ENCODE measurements at places on chromosomes 4 and X.
A peak's percentile ranks its signal among the peaks of the same experiment; 100 is the strongest.

DNA sequence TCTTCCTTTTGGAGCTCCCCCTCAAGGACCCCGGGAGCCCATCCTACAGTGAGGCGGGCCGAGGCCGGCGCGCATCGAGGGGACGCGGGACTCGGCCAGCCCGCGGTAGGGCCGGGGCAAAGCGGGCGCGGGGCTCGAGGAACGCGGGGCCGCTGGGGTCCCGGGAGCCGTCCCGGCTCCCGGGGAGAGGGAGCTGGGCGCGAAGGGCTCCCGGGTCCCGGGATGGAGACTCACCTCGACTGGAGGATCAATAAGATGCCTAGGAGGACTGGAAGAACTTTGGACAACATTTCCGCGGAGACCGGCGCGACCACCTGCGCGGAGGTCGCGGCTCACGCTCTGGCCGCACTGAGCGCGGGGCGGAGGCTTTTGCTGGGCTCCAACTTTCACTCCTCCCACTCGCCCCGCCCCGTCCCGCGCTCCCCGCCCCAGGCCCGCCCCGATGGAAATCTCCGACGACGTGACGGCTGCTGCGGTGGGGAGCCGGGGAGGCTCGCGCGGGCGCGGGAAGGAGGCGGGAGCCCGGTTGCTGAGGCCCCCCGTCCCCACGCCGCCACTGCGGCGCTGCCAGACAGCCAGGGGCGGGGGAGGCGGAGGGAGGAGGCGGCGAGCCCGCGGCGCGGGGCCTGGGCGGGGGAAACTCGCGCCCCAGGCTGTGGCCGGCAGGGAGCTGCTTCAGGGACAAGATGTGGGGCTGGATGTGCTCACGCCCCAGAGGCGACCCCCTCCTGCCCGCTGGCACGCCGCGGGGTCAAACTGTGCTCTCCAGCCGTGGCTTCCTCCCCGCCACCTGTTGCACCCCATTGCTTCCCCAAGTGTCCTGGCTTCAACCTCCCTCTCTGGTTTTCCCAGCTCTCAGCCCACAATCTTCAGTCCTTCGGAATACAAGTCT is at the start of gene GABRE:
GABRE (minus strand) TSS at position 341 of the 892 bp plus-strand sequence; CDS start at position 290, 51 bp downstream.
- DNase-seq: peak; percentile 78

- DNase-seq: no peak
These were observed 36.5 kb downstream of the AFF2 start for GRCh38 chrX:148536961-148537360.

GRCh38 chr4:177761692-177762091 is 319.5 kb upstream of the AGA start:
- no peak for DNase-seq

- no peak for DNase-seq
These were observed 2.8 kb downstream of the PSAPL1 start for GRCh38 chr4:7431696-7432530.

DNA sequence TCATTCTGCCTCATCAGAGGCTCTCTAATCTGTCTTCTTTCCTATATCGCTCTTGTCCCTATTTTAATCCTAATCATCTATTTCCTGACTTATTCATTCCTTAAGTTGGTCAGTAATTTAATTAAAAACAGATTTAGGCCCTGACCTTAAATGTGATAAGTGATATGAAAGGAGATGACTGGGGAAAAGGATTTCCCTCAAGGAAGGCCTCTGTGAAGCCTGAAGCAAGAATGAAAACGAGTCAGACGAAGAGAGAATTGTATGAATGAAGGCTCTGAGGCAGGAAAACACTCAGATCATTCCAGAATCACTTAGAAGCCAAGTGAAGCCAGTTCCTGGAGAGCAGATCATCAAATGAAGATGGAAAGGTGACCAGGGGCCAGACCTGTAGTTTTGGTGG is 22.1 kb downstream of the PKD2 start:
- DNase-seq: no peak

DNA sequence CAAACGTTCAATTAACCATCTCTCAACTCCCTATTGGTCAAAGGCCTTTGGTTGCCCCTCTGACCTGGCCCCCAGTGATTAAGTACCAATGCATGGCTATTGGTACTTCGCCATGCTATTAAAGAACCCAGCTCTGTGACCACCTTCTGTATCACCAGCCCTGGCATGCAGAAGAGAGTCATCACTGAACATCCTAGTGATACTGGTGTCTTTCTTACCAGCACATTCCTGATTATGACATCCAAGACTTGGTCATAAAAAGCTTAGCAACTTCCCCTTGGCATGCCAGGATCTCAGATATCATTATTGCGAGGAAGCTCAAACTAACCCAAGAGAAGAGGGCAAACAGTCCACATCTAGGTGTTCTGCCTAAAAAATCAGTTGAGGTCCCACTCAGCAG is 122.3 kb upstream of the OTUD4 start:
- DNase-seq: no peak

DNA sequence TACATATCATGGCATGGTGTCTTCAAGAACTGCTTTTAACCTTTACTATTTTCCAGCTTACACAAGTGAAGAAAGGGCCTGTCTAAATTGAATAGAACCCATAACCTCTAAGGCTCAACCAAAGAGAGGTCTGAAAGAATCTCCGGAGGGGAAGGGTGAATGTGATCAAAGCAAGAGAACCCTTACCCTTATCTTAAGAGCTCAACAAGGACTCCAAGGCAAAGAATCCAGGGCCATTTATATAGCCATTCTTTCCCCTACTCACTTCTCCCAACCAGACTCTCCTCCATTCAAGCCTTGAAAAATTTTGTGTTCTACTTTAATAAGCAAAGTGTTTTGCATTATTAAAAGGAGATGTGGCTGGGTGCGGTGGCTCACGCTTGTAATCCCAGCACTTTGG is 118.7 kb downstream of the SH3RF1 start:
- no peak for DNase-seq

DNA sequence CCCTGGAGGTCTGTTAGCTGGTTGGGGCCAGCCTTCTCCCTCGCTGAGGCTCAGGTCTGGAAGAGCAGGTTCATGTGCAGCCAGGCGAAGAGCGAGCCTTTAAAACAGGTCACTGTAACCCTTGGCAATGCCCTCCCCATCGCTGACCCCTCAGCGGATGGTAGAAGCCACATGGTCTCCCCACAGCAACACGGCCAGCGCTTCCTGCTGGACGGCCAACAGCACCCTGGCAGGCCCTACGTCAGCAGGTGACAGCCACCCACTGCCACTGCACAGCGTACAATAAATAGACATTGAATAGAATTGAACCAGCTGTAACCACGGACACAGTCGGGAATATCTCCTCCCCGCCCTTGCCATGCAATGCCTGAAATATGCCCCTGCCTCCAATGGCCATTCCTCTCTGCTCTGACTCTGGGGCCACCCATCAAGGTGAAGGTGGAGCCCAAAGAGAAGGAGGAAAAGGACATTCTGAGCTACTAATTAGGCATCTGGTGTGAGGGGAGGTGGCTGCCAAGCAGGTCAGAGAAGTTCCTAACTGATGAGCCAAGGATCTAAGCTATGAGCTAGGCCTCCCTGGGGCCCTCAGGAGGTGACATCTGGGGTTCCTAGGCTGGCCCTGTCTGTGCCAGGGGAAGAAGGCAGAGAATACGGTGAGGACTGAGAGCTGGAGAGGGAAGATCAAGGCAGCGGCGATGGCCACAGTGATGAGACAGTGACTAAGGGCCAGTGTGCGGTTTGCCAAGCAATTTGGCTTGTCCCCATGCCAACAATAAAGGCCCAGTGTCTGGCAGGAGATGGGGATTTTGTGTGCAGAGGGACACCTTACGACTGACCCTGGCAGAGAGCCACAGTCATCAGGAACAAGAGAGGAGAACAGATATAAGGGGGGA is 202.3 kb downstream of the BCOR start:
- DNase-seq: no peak

- no peak for DNase-seq
These were observed 69.3 kb upstream of the PDE5A start for GRCh38 chr4:119697887-119698393.

- DNase-seq: no peak
These were observed 192.3 kb upstream of the NR3C2 start for GRCh38 chr4:148634476-148634875.

DNA sequence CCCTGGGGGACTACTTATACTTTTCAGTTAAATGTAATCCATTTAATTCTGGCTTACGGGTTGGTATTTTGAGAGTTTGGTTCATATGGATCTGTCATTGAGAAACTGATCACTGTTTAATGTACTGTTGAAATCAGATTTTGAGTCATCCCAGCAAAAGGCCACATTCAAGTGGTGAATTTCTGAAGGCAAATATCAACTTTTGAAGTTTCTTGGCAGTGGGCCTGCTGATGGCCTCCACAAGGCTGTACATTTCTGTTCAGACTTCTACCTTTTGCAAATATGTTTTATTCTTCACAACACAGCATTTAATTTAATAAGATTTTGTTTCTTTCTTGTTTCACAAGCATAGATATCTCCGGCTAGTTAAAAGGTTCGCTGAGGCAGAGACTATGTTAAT is 138.7 kb downstream of the PDGFC start:
- DNase-seq: no peak

- DNase-seq: no peak
These were observed 12.1 kb downstream of the ARMCX6 start for GRCh38 chrX:101605728-101606127.

GRCh38 chrX:82813671-82814078 is 694.4 kb upstream of the POU3F4 start:
- DNase-seq: no peak

- no peak for DNase-seq
These were observed 777.6 kb upstream of the DIAPH2 start for GRCh38 chrX:95907081-95907480.

- no peak for DNase-seq
These were observed 67.9 kb upstream of the CAPN6 start for GRCh38 chrX:111338095-111338698.

- DNase-seq: no peak
These were observed 7.5 kb upstream of the SPINK2 start for GRCh38 chr4:56828784-56829535.

DNA sequence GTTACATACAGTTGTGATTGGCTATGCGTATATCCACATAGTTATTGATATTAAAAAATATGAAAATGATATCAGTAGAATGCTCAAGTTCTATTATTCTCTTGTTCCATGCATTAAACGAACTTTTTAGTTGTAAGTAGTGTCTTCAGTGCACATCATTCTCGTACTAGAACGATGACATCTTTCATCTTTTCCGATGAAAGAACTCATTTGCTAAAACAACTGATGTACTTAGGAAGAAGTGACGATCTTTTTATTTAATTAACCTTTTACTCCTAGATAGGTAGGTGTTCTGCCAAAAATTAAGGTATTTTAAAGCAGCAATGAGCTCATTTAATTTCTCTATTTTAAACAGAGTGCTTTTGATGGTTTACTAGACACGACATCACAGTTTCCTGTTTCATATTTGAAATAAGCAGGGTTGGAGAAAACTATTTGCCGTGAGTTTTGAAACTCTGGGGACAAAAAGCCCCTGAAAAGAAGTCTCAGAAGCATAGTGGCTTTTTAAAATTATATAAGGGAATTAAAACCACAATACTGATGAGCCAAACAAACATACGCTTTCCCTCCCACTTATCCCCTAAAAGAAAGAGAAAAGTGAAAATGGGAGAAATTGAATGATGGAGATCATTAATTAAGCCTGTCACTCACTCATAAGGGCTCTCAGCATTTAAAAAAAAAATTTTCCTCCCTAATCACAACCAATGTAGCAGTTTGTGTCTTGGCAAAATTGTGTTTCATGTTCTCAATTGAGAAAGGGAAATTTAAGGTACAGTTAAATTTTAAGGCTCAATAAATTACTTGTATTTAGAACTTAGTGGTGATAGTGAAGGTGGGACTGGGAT is 25.6 kb downstream of the SPRY1 start:
- no peak for DNase-seq

DNA sequence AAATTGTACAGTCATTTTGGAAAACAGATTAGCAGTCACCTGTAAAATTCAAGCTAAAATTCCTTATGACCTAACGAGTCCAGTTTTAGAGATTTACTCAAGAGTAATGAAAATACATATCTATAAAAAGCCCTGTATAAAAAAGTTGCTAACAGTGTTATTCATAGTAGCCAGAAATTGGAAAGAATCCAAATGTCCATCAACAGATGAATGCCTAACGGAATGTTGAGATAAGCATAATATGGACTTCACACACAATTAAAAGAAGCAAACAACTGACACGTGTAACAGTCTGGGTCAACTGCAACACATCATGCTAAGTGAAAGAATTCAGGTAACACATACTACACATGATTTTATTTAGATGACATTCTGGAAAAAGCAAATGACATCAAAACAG is 584.8 kb upstream of the AGA start:
- no peak for DNase-seq

- DNase-seq: no peak
These were observed 4.3 kb upstream of the RAPGEF2 start for GRCh38 chr4:159098482-159099127.

GRCh38 chr4:129387666-129388065 is 291.7 kb downstream of the C4orf33 start:
- no peak for DNase-seq

- DNase-seq: no peak
These were observed 7.8 kb upstream of the MCUB start for GRCh38 chr4:109552237-109552636.

GRCh38 chr4:129908117-129908516 is 812.2 kb downstream of the C4orf33 start:
- DNase-seq: no peak

GRCh38 chr4:105461221-105461620 is 12.6 kb downstream of the PPA2 start:
- no peak for DNase-seq

- DNase-seq: no peak
These were observed 42.3 kb upstream of the SRPX start for GRCh38 chrX:38262715-38263620.

DNA sequence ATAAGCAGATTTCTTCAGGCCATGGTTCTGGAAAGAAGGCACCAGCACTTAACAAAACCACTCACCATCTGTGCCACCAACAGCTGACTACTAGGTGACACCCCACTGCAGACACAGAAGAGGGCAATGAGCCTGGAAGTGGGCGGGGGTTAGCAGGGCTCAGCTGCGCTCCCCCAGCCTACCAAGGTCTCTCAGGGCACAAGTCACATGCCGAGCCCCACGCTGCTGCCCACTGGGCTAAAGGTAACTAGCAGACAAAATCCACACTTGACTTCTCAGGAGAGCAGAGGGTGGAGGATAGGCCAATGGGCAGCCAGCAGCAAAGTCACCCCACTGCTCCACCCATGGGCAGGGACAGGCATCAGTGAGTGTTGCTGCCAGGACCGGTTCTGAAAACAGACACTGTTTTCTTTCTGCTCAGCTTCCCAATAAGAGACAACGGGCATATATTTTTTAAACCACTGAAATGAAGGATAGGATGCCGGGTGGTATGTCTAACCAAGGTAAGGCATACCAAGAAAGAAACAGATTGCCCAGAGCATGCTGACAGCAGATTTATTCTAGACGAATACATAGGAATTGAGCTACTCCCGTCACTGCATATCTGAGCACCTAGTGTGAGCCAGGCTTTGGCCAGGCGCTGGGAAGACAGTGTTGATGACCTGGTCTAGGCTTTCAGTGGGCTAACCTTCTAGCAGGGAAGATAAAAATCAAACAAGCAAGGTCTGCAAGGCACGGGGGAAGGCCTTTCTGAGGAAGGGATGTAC is 20.1 kb downstream of the ACSL1 start:
- peak; percentile 63 for DNase-seq

DNA sequence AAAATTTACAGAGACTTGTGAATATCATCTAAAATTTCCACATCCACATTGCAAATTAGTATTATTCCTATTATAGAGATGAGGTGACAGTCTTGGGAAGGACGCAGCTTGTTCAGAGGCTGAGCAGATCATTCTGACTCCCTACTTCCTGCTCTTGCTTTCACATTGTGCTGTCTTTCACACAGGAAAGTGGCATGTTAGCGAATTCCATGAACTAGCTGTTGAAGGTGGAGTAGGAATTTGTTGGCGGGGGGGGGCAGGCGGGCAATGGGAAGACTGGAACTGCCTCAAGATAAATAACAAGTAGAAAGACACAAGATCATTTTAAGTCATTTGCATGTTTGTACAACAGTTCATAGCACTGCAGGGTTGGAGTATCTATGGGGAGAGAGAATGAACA is 2.3 kb downstream of the PF4V1 start:
- DNase-seq: no peak
